Activated naive CD4-positive, alpha-beta T cell treated with anti-CD3 and anti-CD28 coated beads, Interleukin-2, amount 10 ng/mL, durations not matched to agents 7 days and 5 days (primary cell): ENCODE measurements at places on chromosomes 2 and 18.

- no peak for DNase-seq
These were observed 1.1 kb downstream of the PRLH start for GRCh38 chr2:237567276-237568029.

- DNase-seq, result no peak
These were observed 42.0 kb downstream of the EHD3 start for GRCh38 chr2:31275976-31276375.

- no peak for DNase-seq
These were observed 50.7 kb downstream of the AFTPH start for GRCh38 chr2:64574871-64575270.

DNA sequence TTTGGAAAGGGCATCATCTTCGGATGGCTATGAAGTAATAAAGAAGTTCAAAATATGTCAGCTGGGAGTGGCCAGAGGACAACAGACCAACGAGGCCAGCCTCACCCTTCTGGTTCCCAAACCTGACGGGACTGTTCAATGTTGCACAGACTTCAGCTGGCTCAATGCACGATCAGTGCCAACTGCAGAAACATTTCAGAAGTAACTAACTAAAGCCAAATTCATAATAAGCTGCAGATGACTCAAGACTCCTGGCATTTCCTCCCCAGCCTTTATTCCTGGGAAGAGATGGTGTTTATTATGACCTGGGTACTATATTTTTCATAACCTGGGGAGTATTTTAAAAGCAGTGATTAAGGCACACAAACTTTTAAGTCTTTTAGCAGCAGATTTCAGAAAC, 3.8 kb upstream of the ATP6V1C2 start:
- no peak for DNase-seq

GRCh38 chr2:201642086-201642578, 1.2 kb downstream of the TMEM237 start:
- DNase-seq, result no peak

GRCh38 chr2:212709280-212709679, 170.7 kb upstream of the ERBB4 start:
- DNase-seq, result no peak

GRCh38 chr2:196249860-196250259, 78.5 kb upstream of the STK17B start:
- DNase-seq, result no peak

DNA sequence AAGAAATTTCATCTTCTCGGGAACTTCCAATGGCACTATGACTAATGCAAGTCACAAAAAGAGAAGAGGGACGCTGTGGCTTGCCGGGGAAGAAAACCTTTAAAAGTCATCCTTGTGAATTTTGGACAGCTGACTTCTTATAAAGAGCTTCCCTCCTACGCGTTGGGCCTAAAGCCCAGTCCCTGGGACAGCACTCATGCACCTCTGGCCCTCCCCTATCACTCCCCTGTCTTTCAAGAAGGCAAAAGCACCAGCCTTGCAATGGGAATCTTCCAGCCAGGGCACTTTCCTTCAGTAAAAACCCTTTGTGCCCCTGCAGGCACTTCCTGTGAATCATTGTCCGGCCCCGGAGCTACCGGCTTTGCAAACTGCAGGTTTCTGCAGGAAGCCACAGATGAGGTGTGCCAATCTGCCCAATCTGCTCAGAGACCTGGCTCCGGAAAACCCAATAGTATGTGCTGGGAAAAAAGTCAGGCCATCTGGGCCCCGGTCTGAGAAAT, 7.1 kb downstream of the MREG start:
- peak; percentile 52 for DNase-seq

GRCh38 chr18:51153659-51154371, 43.7 kb downstream of the MEX3C start:
- DNase-seq, result peak; percentile 71

DNA sequence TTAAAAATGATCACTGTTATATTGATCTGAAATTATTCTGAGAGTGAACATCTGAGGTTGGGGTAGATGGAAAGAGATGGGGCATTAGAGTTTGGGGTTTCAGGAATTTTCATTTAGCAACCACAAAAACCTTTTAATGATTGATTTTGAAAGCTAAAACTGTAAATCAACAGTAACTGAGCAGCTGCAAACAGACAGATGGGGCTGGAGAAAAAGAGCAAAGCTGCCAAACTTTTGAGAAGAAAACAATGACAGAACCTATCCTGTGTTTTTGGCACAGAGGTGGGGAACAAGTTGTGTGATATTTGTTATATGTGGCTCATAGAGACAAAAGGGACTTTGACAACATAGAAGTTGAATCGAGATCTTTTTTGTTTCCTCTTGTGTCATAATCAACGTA, 415.8 kb upstream of the DSEL start:
- DNase-seq, result no peak

DNA sequence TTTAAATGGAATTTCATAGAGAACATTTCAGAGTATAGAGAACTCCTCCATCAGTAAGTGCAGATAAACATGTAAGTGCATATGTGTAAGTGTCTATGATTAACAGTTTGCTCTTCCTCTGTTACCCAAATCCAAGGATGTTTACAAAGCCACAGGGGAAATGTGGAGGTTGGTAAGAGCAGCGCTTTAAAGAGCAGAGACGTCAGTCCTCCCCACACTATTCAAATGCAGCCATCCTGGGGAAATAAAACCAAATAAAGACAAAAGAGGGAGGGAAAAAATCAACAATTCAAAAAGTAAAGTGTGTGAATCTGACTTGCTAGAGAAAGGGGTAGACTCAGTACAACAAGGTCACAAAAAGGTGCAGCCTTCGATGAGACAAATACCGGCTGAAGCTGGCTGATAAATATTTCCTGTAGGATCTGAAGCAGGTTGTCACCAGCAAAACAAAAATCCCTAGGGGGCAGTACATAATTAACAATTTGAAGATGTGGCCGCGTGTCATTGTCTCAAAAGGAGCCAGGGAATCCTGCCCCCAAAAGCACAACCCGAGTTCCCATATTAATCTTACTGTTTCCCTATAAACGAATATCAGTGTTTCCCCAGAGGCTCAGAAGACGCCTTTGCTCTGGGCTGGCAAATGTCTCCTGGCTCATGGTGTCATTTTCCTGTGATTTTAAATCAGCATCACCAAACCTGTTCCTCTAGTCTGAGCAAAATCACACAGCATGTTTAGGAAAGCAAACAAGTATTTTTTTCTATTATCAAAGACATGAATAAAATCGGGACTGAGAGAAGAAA, 216.5 kb downstream of the CDCA7 start:
- no peak for DNase-seq

DNA sequence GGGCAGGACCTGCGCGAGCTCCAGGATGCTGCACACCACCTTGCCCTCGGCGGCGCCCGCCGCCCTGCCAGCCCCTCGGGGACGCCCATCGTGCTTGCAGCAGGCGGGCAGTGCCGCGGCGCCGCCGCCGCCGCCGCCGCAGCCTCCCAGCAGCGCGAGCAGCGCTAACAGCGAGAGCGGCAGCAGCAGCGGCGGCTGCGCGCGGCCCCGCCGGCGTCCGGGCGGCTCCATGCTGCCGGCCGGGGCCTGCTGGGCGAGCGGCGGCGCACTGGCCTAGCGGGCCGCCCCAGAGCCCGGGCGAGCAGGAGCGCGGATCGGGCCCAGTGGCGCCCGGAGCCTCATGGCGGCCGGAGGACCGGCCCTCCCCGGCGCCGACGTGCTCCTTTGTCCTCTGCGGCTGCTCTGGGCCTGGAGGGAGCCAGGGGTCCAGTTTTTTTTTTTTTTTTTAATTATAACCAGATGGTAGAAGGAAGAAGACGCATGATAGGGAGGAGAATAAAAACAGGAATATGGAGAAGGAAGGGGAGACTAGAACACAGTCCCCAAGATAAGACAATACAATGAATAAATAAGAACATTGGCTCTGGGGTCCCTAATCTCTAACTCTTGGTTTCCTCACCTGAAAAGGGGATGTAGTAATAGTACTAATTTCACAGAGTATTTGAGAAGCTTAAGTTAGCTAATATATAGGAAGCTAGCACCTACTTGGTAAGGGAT, 17.1 kb upstream of the ANKRD62 start:
- DNase-seq, result no peak

- no peak for DNase-seq
These were observed 8.9 kb upstream of the TMSB10 start for GRCh38 chr2:84896567-84896966.

DNA sequence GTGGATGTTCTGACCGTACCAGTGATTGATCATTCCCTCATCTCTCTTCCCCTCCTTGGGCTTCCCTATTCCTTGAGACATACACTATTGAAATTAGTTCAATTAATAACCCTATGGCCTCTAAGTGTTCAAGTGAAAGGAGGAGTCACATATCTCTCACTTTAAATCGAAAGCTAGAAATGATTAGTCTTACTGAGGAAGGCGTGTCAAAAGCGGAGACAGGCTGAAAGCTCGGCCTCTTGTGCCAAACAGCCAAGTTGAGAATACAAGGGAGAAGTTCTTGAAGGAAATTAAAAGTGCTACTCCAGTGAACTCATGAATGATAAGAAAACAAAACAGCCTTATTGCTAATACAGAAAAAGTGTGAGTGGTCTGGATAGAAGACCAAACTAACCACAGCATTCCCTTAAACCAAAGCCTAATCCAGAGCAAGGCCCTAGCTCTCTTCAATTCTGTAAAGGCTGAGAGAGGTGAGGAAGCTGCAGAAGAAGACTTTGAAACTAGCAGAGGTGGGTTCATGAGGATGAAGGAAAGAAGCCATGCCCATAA, 144.4 kb upstream of the LYPD6 start:
- DNase-seq, result no peak

- no peak for DNase-seq
These were observed 165.5 kb upstream of the CRIM1 start for GRCh38 chr2:36190097-36190496.

- DNase-seq, result no peak
These were observed 260.6 kb upstream of the NT5C1B start for GRCh38 chr2:18849841-18850578.

DNA sequence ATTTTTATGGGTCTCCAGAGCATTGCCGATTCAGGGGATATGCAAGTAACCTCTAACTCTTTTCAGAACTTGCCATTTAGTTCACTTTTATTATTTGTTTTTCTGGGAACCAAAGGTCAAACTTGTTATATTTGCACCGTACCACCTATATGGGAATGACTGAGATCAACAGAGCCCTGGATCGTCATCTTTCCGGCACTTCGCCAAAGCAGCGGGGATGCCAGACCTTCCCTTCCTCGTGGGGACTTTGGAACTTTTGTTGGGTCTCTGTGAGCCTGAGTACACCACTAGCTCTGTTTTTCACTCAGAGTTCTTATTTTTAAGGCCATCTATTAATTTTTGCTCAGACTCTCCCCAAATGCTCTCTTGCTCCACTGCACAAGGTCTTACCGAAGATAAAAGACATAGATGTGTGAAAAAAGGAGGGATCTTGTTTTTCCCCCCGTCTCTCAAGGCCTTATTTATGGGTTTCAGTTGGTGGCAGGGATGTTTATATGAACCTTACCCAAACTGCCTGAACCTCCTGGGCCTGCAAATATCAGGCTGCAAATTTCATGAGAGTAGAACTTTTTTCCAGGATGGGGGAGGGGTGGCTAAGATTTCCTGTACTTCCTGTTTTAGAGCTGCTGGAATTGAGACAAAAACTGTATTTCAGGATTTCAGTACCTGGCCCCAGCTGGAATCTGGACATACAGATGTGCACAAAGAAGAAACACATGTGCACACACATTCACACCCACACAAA, 350.3 kb downstream of the HRH4 start:
- no peak for DNase-seq

- no peak for DNase-seq
These were observed 41.5 kb downstream of the TANC1 start for GRCh38 chr2:159009940-159010339.

DNA sequence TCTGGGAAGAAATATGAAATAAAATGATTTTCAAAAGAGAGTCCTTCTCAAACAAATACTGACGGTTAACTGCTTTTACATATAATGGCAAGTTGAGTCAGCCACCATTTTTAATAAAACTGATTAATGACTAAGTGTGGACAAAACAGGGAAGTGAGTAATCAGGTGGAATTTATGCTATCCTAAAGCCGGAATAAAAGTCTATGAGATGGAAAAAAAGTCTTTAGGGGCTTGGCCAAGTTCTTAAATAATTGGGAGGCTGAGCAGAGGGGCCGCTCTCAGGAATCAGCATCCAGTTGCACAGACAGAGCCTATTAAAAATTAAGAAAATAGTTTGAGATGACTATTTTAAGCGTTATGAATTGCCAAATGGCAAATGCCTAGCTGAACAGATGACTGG, 58.6 kb upstream of the AFF3 start:
- no peak for DNase-seq

DNA sequence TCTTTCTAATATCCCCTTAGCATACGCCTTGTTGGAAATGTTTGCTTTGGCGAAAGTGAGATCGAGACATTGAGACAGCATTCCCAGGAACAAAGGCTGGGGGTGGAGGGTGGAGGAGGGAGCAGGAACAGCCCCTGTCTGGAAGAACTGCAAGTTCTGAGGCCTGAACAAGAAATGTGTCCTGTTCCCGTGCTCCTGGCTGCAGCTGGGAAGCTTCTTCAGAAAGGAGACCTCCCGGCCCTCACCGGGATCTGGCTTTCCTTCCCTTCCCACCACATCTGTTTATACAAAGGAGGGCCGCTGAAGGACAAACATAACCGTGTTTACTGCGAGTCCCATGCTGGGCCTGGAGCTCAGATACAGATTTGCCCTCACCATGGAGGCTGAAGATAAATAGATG, 35.9 kb downstream of the AFF3 start:
- DNase-seq, result no peak

- DNase-seq, result no peak
These were observed 8.7 kb downstream of the CYRIA start for GRCh38 chr2:16656784-16657391.

- no peak for DNase-seq
These were observed 75.7 kb downstream of the MBOAT2 start for GRCh38 chr2:8927510-8928455.

GRCh38 chr2:120508567-120509041, 162.7 kb downstream of the INHBB start:
- DNase-seq, result no peak

DNA sequence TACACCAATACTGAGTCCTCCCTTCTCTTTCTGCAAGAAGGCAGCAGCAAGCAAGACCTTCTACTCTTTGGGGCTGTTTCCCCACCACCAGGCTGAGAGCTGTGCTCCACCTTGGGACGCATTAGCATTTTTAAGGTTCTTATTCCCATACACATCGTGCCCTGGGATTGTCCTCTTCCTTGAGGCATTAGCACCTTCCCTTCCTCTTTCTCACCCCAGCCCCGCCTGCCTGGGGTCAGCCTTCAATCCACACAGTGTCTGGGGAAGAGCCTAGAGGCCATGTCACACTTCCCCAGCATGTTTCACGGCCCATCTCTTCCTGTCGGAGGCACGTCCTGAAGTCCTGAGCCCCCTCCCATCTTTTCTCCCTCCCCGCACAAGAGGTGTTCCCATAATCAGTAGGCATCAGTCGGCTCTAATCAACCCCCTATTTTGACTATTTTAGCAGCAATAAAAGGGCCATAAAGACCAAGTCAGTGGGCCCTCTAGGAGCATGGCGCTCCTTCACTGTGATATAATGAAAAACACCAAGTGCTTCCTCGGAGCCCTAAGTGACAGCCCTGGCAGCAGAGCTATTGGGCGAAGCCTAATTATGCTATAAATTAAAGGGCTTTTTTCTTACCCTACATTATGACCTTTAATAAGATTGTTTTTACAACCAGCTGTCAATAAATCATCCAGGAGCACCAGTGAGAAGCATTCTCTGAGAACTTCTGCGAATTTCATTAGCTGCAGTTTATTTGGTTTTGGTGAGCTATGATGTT, 55.0 kb upstream of the PKDCC start:
- no peak for DNase-seq

- no peak for DNase-seq
These were observed 198.7 kb downstream of the DOK6 start for GRCh38 chr18:69599377-69599776.
